ENCODE measurements at places on chromosomes 16 and 17.

DNA sequence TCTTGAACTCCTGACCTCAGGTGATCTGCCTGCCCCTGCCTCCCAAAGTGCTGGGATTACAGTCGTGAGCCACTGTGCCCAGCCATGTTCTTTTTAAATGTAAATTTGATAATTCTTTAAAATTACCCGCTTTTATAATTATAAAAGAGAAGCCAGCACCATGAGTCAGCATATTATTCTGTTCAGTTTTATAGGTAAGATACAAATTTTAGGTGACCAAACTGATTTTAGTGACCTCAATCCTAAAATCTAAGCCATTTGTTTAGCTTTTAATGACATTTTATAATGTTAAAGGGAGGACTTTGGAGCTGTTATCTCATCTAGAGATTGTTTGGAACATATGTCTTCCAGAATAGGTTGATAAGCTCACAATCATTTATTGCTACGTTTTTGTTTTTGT is 20.8 kb upstream of the PPM1E start:
- DNase-seq = no peak

DNA sequence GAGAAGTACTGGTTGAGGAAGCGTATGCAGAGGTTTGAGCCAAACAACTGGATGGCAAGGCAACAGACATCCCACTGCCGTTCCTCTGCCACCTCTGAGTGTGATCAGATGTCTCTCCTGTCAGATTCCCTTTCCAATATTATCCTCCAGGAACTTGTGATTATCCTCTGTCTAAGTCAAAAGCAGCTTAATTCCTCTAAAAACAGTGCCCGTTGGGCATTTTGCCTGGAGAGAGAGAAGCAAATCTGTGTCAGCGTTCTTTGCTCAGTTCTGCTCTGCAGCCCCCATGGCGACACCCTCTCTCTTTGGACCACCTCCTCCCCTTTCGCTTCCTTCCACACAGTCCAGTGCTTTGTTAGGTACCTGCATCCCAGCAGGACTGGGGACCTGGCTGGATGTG is 56.1 kb upstream of the TBX2 start:
- no peak for DNase-seq

GRCh38 chr17:78882540-78883088 is 20.4 kb downstream of the CEP295NL start:
- DNase-seq = no peak

- no peak for DNase-seq
Observed at GRCh38 chr16:3737181-3737580, 19.9 kb upstream of the TRAP1 start.

DNA sequence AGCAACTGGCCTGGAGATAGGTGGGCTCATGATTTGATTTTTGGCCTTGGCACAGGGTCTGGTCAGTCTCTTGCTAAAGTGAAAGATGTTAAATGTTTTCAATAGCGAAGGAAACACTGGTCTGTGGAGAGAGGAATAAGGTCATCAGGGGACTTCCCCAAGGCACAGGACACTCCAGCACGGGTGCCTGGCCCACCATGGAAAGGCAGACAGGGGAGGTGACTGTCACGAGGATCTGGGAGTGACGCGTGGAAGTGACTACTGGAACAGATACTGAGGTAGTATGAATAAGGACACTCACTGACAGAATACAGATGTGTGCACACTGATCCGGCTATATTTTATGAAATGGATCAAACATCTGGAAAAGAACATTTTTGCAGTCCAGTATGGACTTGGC is 16.7 kb upstream of the ICAM2 start:
- DNase-seq = no peak

DNA sequence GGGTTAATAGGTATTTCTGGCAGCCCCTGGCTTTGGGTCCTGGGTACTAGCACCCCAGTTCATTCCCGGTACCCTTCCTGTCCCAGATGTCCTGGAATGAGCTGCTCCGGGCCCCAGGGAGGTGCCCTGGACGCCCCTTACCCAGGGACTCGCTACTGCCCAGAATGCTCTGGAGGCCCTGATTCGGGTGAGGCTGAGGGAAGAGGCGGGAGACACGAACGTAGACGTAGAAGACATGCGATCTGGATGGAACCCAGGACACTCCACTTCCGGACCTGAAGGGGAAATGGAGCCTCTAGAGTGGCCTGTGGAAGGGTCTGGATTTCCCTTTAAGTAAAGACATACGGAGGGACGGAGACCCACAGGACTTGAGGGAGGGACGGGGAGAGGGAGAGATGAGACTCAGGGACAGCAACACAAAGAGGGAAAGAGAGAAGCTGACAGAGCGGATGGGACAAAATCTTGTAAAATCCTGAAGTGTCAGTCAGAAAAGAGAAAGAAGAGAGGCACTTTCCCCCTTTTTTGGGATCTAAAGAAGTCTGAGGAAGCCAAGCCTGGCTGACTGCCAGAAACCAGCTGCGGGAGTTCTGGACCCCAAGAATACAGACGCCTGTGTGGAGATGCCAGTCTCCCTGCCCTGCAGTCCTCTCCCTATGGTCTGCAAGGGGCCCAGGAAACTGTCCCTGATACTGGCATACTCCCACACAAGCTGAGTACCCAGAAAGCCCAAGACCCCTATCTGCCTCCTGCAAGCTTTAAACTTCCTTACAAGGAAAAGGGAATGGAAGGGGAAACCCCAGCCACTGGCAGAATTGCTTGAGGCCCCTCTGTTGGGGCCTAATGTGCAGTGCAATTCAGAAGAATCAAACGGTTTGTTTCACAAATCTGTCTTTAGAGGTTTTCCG is 1.0 kb upstream of the HOXB13 start:
- no peak for DNase-seq

DNA sequence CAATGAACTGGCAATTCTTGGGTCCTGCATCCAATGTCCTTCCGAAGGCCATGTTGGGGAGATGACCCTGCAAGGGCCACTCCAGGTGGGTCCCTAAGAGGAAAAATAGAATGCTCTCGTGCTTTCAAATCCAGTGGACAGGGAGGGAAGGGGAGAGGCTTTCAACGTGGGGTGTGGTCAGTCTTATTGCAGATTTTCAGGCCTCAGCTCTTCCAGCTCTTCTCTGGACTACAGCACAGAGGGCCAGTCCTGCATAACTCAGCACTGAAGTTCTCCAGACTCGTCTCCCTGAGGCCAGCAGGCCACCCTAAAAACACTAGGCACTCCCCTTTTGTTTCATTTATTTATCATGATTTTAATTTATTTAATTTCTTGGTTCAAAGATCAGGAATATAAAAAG is 43.1 kb downstream of the SRL start:
- no peak for DNase-seq

DNA sequence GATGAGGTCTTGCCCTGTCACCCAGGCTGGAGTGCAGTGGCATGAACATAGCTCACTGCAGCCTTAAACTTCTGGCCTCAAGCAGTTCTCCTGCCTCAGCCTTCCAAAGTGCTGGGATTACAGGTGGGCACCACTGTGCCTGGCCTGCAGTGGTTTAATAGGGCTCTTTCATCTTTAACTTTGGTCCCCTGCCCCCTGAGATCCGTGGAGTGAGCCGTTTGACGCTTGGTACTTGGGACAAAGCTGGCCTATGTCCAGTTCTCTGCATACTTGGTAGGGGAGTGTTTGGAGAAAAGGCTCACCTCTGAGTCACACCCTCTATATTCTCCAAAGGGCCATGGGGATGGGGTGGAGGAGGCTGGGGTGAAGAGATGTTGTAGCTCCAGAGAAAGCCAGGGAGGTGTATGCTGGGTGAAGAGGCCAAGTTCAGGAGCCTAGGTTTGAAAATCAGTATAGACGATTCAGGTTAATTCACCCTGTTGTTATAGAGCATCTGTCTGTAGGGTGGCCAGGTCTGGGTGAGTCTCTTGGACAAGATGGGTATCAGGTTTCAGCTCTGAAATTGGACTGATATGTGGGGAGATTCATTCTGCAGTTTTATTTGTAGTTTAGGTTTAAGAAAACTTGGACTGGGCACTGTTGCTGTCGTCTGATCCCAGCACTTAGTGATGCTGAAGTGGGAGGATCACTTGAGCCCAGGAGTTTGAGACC is 17.6 kb downstream of the ABCC1 start:
- no peak for DNase-seq

GRCh38 chr16:10982465-10983150 is 38.2 kb downstream of the CLEC16A start:
- DNase-seq = no peak

Measured in SW 1271 (cell line).